NCI-H526 (cell line): ENCODE measurements at places on chromosomes 5 and 9.

DNA sequence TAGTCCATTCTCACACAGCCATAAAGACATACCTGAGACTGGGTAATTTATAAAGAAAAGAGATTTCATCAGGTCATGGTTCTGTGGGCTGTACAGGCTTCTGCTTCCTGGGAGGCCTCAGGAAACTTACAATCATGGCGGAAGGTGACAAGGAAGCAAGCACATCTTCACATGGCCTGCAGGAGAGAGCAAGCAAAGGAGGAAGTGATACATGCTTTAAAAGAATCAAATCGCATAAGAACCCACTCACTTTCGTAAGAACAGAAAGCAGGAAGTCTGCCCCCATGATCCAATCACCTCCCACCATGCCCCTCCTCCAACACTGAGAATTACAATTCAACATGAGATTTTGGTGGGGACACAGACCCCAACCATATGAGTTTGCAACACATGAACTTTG lies 5.1 kb upstream of the FBXO38 start:
- no peak for DNase-seq

- DNase-seq = no peak
These were observed 50.4 kb downstream of the PPIC start for GRCh38 chr5:122985954-122986721.

DNA sequence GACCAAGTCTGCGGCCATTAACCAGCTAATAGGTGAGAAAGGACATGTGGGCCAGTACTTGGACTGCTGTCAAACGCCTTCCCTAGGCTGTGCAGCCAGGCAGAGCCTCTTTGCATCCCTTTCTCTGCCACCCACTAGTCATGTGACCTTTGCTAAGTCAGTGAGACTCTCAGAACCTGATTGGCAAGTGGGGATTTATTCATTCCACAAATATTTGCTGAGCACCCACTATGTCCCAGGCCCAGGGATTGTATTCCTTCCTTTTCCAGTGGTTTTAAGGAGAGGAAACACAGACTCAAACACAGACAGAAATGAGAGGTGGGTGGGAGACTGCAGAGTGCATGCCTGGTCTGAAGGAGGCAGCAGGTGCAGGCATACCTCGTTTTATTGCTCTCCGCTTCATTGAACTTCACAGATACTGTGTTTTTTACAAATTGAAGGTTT lies 71.6 kb upstream of the GALNT10 start:
- peak; percentile 82 for DNase-seq

DNA sequence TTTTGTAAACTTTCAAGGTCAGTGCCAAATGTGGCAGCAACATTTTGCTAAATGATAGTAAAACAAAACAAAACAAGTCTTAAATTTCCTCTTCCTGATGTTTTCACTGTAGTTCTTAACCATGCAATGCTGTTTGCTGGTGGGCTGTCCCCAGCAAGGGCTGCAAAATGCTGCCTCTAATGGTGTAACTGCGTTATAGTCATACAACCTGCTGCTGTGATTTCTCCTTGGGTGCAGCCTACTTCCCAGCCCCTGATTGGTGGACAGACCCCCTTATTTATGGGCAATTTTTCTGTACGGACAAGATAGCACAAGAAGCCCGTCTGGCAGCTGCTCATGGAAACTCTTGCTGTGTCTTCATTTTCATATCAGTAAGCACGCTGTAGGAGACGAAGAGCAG lies 26.6 kb upstream of the PIP5K1B start:
- peak; percentile 12 for DNase-seq

- DNase-seq = no peak
These were observed 13.6 kb downstream of the PDE6A start for GRCh38 chr5:149930749-149931574.

DNA sequence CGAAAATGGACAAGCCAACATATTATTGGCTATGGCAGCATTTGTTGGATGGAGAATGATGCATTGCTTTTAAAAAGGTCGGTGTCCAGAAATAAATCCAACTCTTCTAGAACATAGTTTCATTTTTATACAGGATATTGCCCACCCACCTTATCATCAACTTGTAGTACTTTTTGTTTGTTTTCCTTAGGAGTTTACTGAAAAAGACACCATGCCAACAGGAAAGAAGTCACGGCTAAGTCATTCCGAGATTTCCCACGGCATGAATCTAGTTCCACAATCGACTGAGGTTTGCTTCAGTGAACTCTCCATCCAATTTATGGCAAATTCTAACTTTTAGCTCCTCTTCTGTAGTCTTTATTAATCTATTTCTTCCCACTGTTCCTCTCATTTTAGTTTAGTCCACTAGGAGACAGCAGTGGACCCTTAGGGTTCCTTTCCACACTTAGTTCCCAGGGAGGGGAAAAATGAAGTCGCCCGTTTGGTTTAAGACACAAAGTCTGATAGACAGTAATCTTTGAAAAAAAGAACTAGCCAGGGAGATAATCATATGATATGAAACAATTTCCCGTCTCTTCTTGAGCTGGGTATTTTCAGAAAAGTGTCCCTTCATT lies 237.5 kb downstream of the AP3B1 start:
- no peak for DNase-seq

DNA sequence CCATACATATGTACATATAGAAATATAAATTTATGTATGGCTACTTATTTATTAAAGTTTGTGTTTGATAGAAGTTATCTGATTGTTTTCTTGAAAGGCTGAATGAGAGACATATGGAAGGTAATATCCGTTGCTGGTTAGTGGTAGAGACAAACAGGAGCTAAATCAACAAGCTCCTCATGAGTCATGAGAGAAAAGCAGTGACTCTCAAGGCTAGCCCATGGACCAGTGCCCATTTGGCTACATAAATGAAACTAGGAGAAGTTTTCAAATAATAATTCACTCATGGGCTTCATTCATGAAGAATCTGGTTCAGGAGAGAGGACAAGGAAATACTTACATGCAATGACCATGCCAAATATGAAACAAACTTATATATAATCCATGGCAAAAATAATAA lies 504.5 kb upstream of the ITGA1 start:
- no peak for DNase-seq

DNA sequence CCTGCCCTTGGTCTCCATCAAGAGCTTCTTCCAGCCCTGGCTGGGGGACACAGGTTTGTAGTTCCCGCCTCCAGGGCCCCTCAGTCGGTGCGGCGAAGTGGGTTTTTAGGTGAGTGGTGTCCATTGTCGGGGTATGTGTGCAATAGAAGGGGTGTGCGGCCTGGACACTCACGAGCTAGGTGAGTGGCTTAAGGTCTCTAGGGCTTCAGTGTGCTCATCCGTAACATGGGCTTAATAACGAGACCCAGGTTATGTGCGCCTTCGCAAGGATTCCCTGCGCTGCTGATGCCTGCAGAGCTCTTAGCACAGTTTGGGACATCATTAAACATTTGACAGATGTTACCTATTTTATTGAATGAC lies 656 bp downstream of the CEP78 start:
- no peak for DNase-seq

- DNase-seq = peak; percentile 61
These were observed 2.7 kb downstream of the SHB start for GRCh38 chr9:38066197-38066913.

GRCh38 chr9:128159522-128159783 lies 612 bp upstream of the BBLN start:
- DNase-seq = no peak

GRCh38 chr9:89032173-89032572 lies 40.9 kb downstream of the S1PR3 start:
- DNase-seq = no peak

GRCh38 chr9:14373336-14373666 lies 59.4 kb upstream of the NFIB start:
- no peak for DNase-seq

- peak; percentile 74 for DNase-seq
These were observed 78.3 kb upstream of the HSPA9 start for GRCh38 chr5:138653502-138653901.

DNA sequence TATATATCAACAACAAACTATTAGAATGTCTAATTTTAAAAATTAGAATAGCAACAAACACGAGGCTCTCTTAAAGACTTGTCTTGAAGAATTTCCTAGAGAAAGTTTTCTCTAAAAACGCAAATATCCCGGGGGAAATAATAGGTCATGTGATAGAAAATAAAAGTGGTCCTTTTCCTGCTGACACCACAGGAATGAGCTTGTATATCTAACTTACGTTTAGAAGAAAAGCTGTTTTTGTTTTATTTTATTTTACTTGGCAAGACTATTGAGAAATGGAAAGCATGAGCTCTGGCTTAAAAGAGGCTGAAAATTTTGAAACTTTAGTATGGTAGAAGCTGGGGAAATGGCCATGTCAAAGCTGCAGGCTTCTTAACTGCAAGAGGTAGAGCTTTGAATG lies 465.0 kb downstream of the AGTPBP1 start:
- no peak for DNase-seq

- DNase-seq = no peak
These were observed 3.2 kb upstream of the SET start for GRCh38 chr9:128685636-128686489.

GRCh38 chr5:18375641-18376040 lies 741.4 kb downstream of the TAF11L14 start:
- no peak for DNase-seq

DNA sequence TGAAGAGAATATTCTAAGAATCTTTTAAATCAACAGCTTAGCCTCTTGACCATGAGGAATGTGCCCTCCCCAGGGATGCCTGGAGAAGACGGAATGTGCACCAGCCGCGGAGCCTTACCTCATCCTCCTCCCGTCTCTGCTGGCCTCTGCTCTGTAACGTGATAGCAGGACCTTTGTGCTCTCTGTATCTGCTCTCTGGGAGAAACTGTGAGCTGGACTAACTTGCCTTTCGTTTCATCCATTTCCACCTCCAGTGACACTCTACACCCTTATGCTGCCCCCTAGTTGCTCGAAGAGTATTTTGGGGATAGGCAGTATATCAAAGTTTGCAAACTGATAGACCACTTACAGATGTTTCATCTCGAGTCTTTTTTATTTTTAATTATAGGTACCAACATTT lies 141.4 kb downstream of the NPR3 start:
- DNase-seq = peak; percentile 4

DNA sequence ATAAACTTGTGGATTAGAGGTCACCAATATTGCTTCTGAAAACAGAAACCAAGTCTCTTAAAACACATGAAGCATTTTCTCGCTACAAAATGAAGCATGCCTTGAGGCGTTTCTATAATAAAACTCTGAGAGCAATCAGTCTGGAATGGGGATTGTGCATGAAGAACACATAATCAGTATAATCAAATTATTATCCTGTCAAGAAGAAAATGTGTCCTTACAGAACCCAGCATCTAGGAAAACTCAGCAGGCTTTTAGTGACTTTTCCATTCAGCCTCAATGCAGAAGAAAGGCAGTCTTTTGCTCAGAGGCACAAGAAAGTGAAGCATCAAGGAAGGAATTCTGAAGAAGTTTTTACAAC lies 121.9 kb downstream of the CDH18 start:
- DNase-seq = no peak

DNA sequence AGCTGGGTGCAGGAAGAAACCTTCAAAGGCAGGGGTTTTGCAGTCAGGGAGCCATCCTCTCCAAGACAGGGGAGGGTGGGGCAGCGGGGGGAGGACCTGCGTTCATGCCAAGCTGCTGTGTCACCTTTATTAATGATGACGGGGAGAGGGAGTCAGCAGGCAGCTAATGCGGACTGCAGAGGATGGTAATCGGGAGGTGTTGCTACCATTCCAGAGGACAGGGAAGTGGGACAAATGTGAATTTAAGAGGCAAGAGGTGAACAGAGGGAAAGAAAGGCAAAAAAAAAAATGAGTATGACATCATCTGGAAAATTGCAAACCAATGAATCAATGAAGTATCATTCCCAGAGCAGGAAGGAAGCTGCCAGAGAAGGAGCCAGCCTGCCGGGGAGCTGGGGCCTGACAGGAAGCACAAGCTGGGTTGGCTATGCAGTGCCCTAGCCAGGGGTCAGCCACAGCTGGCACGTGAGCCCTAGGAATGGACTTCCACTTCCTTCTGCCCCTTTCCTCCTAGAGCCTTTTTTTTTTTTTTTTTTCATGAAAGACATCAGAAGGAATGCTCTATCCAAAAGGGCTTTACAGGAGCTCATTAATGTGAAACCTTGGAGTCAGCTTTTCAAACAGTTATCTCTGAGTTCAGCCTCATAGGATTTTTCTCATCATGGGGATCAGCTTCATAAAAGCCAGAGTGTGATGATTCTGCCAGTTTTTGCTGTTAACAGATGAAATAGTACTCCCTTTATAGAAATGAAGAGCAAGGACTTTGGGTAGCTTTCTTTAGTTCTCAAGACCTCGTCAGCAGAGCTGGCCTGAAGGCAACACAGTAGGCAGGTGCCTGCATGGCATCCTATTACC lies 9.2 kb downstream of the INSYN2B start:
- DNase-seq = no peak

DNA sequence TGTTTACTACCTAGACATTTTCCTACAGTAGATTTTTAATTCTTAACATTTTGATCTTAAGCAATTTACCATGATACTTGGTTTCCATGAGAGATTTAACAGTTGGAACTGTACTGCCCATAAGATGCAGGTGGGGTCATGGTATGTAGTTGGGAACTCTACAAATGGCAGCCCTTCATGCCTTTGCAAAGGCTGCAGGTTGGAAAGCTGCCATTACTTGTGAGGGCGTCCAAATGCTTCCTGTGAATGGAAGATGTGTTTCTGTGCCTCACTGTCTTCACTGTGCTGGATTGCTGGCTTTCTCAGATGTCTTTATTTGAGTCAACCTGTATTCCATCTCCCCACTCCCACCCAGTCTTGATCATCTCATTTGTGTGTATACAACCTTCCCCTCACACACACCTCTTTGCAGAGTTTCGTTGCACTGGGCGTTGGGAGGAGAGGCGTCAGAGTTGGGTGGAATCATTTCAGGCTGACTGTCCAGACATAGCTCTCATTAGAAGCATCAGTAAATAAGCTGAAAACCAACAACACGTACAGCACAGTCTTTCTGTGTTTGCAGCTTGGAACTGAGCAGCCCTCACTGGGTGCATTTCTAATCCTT lies 14.8 kb upstream of the ABL1 start:
- no peak for DNase-seq

DNA sequence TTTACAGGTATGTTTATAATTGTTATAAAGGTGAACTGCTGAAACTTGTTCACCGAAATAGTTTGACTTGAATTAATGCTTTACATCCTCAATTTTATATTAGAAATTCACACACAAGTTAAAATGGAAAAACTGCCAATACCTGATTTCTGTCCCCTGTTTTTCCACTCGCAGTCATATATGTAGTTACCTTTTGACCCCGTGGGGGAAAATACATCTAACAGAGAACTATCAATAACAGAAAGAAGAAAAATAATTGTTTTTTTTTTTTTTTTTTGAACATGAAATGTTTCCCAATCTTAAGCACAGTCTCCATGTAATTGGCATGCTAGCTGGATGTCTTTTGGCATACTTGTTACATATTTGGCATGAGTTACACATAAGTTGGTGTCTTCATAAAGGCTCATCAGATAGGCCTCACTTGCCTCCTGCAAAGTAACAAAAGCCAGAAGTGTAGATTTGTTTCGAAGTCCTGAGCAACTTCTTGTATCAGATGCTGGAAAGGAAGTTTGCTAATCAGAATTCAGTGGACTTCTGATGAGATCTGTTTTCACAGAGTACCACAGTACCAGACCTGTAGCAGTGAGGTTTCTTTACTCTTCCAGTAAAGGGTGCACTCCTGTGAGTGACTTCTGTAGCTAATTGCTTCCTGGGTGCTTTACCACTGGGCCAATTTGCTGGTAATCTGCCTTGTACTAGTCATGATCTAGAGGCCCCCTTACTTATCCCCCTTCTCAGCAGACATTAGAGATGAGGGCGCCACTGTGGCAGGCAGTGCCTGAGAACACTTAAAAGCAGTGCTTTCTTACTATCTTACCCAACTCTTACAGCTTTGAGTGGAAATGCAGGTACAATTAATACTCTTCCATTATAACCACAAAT lies 36.2 kb upstream of the CXXC5 start:
- no peak for DNase-seq
